ENCODE measurements at places on chromosomes 2 and 18.

GRCh38 chr2:29579495-29580169, 341.8 kb downstream of the ALK start:
- DNase-seq = no peak

DNA sequence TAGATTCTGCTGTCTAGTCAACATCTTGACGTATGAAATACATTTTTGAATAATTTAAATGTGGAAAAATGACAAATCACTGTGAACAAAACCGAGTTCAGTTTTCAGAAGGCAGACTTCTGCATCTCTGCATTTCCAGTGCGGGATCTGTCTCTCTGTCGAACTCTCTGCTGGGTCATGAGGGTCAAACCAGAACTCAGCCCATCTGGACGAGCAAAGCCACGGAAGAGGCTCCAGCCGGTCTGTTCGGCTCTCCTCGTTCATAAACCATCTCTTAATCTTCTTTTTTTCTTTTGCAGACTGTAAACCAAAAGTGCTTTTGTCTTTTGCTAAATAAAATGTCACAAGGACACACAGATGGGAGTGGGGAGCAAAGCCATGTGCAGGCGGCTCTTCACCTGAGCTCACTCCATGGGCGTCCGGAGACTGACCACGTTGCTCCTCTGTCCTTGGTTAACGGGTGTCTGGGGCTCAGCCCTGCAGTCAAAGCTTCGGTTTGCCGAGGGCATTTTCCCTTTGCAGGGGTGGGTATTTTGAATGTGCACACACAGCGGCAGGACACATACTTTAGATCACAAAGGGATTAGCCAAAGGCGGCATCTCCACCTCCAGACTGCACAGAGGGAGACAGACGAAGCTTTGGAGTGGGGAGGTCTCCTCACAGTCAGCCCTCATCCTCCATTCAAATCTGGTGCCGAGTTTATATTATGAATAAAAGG, 737.9 kb upstream of the SALL3 start:
- no peak for DNase-seq

DNA sequence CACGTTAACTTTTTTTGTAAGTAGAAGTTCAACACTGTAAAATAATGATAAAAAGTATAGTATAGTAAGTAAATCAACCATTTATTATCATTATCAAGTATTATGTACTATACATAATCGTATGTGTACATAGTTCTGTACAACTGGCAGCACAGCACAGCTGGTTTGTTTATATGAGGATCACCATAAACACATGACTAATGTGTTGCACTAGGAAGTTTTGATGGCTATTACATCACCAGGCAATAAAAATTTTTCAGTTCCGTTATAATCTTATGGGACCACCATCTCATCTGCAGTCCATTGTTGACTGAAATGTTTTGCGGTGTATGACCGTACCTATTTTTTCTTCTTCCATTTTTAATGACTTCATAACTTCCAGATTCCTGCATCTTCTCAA, 39.2 kb upstream of the ZNF385B start:
- DNase-seq = no peak

DNA sequence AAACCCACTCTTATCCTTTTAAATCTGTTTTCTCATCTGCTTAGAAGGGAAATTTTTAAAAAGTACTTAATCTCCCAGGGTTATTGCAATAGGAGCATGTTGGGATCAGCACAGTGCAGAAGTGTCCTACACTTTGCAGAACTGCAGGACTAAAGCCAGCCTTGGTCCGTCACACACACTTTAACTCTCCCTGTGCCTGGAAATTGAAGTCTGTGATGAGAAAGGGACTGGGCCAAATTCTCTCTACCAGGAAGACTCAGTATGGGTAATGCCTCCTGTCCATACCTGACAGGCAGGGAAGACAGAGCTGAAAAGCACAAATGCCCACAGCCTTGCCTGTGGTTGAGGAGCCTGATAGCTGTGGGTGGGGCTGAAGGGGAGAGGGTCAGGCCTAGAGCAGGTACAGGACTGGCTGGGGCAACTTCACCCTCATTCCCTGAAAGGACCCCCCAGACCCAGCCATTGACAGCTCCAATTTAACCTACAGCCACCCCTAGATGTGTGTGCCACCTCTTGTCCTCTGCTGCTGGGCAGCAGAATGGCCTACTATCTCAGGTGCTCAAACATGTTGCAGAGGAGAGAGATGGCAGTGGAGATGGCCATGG, 377.2 kb upstream of the KLHL29 start:
- DNase-seq = no peak

DNA sequence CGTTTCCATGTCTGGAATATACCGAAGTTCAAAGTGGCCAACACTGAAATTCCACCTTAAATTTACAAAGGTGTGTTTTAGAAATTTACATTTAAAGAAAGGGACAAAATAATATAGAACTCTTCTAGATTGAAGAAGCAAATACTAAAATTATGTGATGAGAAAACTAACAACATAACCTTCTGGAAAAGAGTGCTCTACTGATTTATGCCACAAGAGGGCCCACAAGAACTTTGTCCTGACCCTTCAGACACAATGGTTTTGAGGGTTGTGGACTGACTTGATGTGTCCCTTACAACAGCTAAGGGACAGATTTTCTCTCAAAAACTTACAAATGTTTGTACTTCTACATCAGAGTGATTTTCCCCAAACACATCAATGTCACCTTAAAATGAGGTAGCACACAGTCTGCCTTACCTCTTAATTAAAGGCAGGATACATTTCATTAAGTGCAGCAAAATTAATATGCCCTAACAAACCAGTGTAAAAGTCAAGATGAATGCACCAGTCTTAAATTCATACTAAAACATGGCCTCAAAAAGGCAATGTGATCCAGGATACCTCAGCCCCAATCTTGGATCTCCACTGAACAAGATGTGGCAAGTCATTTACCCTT, 36.2 kb downstream of the EIF2AK3 start:
- peak; percentile 25 for DNase-seq

- DNase-seq = no peak
Observed at GRCh38 chr18:54530285-54530684, 60.8 kb upstream of the DYNAP start.
